Stimulated activated CD4-positive, alpha-beta T cell treated with anti-CD3 and anti-CD28 coated beads, Interleukin-1b, Interleukin-23, amount 100 ng/mL, for 1 hour (primary cell): ENCODE measurements at places on chromosomes 7 and 10.

GRCh38 chr7:97004247-97005182 is 838 bp upstream of the DLX6 start:
- DNase-seq: no peak

DNA sequence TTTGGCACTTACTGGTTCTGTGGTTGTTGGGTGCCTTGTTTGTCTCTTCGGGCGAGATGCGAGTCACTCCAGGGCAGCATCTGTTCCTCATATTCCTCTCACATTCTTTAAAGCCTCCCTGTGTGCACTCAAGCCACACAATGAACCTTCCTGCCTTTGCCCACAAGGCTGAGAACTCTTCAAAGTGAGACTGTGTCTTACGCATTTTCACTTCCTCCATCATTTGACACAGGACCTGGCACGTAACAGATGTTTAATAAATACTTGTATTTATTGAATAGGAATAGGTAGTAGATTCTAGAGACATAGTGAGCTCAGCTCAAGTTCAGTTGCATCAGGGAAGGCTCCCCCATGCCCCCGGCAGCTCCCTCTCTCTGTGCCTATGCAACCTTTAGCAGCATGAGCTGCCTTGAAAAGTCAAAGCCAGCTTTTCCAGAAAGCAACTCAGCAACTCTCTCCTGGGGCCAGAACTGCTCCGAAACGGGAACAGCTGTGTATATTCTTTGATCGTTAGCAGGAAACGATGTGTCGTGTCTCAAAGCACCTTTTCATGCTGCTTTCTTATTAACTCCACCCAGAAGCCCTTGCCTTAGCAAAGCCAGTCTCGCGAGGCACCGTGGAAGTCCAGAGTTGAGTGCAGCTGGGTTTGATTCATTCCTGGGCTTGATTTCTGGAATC is 97.5 kb downstream of the PFKFB3 start:
- no peak for DNase-seq

GRCh38 chr7:98038321-98038720 is 48.3 kb upstream of the OCM2 start:
- no peak for DNase-seq

GRCh38 chr7:93146472-93147141 is 1.6 kb downstream of the SAMD9L start:
- DNase-seq: no peak

DNA sequence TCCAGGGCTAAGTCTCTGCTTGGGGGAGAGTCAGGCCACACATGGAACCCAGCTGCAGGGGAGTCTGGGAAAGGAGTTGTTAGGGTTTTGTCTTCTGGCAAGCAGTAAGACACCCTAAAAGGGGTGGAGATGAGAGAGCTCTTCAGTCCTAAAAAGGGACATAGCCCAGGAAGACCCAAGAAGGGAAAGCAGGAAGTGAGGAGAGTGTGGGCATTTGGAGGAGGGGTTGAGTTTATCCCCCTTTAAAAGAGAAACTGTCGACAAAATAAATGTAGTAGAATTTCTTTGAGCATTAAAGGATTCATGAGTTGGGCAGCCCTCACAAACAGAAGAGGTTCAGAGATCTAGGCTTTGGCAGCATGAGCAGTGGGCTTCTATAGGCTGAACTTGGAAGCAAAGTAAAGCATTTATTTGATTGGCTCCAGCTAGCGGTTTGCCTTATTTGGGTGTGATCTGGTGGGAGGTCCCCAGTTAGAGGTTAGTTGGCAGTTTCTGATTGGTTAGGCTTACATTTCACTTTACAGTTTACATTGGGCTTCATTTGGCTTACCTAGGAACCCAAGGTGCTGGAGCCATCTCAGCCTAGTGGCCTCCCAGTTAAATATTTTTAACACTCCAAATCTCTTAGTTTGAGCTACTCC is 246.7 kb downstream of the CAMK1D start:
- DNase-seq: no peak

GRCh38 chr10:24603333-24603732 is 120.4 kb downstream of the ARHGAP21 start:
- DNase-seq: no peak

DNA sequence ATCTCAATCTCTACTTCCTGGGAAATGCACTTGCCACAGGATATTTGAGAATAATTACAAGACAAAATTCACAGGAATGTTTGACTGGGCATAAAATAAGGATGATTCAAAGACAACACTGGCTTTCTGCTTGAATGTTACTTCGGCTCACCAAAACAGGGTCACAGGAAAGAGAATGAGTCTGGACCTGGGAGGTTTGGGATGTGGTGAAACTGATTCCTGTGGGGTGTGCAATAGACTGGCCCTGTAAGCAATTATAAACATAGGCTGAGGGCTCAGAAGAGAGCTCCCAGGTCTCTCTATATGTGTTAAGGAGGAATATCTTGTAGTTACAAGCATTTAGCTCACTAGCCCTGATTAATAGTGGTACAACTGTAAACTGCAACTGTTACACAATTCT is 613.9 kb upstream of the CELF2 start:
- DNase-seq: no peak

DNA sequence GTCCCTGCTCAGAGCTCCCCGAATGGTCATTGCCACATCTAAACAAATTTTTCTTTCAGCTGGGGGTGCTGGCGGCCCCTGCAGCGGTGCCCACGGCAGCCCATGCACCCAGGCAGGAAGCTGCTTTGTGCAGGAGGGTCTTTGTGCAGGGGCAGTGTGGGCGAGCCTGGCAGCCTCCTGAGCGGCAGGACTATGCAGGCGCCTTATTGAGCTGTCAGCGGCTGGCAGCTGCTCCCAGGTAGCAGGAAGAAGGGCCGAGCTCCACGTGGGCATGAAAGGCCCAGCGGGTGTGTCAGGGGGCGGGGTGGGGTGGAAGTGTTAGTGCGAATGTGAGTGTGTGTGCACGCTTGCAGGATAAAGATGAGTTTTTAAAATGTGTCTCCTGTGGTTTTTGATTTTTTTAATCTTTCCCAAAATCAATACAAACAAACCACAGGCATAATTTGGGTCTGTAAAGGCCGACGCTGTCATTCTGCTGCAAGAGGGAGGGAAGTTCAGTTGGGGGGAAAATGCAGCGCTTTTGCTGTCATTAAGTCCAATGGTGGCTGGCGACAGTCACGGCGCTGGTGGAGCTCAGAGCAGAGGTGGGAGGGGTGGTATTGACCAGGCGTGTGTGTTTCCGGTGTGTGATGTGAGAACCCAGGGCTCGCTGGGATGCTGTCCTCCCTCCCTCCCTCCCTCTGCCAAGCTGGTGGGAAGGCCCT is 83.9 kb downstream of the LHPP start:
- no peak for DNase-seq

GRCh38 chr7:34330308-34330707 is 327.7 kb upstream of the NPSR1 start:
- DNase-seq: no peak

- DNase-seq: no peak
Measured at GRCh38 chr10:30509508-30509907, 75.5 kb downstream of the MAP3K8 start.

GRCh38 chr7:36037121-36037662 is 115.9 kb upstream of the EEPD1 start:
- no peak for DNase-seq

GRCh38 chr7:131948434-131949053 is 392.1 kb upstream of the PODXL start:
- DNase-seq: no peak

DNA sequence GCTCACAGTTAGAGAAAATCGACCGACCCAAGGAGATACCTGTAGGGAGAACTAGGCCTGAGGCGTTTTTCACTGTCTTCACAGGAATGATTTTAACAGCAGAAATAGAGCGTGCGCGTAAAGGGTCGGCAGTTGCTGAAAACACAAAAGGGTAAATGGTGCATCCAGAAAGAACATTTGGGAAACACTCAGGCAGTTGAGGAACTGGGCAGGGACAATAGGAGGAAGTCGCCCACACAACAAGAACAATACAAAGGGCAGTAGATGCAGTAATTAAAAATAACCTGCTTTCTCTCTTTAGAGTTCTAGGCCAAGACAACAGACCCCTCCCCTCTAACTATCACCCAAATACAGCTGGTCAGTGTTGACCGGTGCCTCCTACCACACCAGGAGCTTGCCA is 126.6 kb downstream of the SORBS1 start:
- no peak for DNase-seq

DNA sequence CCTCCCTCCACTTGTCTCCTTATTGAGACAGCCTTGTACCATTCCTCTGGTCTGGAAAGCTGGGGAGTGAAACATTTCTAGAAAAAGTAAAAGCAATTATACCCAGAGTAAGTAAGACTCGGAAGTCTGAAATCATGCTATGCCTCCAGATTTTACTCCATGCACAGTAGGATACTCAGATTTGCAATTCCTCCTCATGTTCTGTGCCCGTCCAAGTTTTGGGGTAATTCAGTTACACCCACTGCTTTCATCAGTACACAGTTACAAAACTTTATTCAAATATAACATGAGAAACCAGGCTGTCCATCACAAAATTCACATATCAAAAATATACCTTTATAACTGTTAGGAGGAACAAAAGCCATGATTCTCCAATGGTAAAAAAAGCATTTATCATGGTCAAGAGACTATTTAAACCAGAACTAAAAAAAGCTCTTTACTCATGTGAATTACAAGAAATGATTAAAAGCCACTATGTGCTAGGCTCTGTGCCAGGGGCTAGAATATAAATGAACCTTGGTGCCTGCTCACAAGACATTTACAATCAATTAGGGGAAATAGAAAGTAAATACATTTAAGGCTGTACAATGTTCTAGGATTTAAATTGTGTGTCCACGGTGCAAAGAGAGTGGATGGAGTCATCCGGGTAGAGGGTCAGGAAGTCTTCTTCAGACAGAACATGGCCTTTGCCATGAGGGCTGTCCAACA is 320.2 kb downstream of the ELMO1 start:
- DNase-seq: no peak

- no peak for DNase-seq
Measured at GRCh38 chr7:20298486-20298901, 32.2 kb upstream of the ITGB8 start.

GRCh38 chr10:75071756-75072155 is 39.7 kb upstream of the SAMD8 start:
- no peak for DNase-seq

GRCh38 chr7:116783666-116784318 is 78.6 kb upstream of the CAPZA2 start:
- no peak for DNase-seq

DNA sequence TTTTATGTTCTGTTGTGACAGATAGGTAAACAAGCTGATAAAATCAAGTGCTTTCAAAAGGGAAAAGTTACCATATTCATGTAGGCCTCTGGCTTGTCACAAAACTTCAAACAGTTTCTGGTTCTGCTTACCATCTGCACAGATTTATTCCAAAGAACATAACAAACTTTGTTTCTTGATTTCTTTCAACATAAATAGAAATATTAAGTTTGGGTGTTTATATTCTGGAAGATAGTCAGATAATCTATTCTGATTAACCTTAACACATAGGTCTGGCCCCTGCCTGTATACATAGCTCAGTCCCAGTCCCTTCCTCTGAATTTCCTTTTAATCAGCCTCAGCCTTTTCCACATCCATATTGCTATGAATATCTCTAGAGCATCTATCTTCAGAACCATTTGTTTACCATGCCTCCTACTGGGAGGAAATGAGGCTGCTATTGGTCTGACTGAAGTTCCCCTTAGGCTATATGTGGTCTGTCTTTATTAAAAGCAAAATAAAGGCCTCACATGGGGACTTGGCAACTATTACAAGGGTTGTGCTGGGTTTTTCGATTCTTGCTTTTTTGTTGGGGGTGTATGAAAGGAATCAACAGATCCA is 319.0 kb downstream of the HPSE2 start:
- no peak for DNase-seq

DNA sequence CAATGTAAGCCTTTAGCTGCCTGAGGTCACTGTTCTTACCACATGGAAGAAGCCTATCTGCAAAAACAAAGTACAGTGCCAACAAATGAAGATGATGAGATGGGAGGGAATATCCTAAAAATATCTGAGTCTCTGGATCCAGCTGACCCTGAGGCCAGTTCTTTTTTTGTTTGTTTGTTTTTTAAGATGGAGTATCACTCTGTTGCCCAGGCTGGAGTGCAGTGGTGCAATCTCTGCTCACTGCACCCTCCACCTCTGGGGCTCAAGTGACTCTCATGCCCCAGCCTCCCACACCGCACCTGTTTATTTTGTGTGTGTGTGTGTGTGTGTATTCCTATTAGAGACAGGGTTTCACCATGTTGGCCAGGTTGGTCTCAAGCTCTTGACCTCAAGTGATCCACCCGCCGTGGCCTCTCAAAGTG is 44.9 kb downstream of the HYCC1 start:
- no peak for DNase-seq

GRCh38 chr10:117900280-117900679 is 146.5 kb downstream of the RAB11FIP2 start:
- no peak for DNase-seq

GRCh38 chr7:75690121-75690523 is 48.6 kb downstream of the HIP1 start:
- DNase-seq: no peak

DNA sequence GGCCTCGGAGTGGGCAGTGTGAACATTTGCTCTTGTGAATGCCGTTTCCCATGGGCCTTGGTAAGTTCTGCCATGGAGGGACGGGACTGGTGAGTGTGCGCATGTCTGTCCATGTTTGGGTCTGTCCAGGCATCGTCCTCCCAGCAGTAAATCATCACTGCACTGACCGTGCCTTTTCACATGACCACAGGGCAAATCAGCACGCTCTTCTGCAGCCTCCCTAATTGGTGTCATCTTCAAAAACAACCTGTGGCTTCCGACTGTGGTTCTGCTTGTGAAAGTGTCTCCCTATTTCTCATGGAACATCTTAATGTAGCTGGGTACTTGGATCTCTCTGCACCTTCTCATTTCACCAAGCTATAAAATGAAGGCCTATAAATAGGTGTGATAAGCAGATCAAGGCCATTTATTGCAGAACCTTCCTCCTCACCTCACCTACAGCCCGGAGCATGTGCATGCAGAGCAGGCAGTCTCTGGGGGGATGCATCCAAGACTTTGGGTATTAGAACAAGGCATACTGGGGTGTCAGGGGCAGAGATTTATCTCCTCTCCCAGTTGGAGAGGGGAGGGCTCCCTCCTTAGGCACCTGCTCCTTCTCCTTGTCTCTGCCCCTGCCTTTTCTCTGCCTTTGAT is 77.4 kb downstream of the RBM20 start:
- no peak for DNase-seq

- no peak for DNase-seq
Measured at GRCh38 chr7:149552799-149553198, 55.2 kb upstream of the ZNF746 start.

DNA sequence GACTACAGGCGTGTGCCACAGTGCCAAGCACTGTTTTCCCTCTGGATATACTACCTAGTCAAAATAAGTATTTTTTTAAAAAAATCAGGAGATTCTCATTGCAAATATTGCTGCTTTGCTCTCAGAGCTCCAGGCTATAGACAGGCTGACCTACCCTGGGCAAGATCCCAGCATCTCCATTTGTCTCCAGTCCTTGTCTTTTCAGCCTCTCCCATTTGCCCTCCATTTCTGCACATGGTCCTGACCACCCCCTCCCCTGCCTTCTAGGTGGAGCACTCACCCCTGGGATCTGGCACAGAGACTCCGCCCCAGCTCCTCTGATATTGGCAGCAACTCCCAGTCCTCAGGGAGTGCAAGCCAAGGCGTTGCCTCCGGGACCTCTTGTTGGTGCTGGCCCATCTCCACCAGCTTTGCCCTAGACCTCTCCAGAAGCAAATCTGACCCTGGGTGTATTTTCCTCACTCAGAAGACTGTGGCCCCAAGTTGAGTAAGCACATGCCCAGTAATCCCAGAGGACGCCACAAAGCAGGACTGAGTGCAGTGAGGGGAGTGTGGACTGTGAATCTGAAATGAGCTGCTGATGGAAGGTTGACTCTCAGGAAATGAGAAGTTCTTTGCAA is 120.6 kb downstream of the MTPAP start:
- DNase-seq: no peak

- DNase-seq: no peak
Measured at GRCh38 chr10:13571541-13571940, 15.2 kb upstream of the PRPF18 start.
